Caco-2 (cell line): ENCODE measurements at places on chromosomes 6 and 20.

GRCh38 chr6:18360188-18360587 lies 27.0 kb upstream of the RNF144B start:
- DNase-seq = no peak

GRCh38 chr20:41476013-41476441 lies 109.4 kb upstream of the EMILIN3 start:
- no peak for DNase-seq

DNA sequence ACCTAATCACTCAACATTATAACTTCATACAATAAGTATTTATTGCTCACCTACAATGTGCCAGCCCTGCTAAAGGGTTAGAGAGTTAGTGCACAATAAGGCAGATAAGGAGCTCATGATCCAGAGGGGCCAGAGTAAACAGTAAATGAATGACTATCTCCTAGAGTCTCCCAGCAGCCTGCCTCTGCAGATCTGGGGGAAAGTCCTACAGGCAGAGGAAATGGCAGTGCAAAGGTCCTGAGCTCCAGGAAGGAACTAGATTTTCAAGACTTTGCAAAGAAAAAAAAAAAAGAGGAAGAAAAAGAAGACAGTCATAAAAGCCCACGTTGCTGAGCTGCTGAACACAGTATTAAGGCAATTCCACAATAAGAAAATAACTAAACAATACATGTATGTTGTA lies 160.1 kb downstream of the SIM1 start:
- DNase-seq = peak; percentile 17

GRCh38 chr6:99138445-99138844 lies 190.7 kb upstream of the FBXL4 start:
- no peak for DNase-seq

DNA sequence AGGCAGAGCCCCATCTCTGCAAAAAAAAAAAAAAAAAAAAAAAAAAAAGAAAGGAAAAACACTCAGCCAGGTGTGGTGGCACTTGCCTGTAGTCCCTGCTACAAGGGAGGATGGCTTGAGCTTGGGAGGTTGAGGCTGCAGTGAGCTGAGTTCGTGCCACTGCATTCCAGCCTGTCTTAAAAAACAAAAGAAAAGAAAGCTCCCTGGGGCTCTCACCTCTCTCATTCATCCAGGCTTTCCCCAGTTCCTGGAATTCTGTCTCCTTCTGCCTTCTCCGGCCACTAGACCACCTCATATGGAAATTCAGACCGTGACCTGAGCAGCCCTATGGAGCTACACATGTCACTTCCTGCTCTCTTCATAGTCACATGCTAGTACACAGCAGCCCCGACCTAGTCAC lies 101.1 kb upstream of the TAB2 start:
- no peak for DNase-seq

- DNase-seq = no peak
These were observed 3.4 kb upstream of the ZBTB46 start for GRCh38 chr20:63834491-63834880.

DNA sequence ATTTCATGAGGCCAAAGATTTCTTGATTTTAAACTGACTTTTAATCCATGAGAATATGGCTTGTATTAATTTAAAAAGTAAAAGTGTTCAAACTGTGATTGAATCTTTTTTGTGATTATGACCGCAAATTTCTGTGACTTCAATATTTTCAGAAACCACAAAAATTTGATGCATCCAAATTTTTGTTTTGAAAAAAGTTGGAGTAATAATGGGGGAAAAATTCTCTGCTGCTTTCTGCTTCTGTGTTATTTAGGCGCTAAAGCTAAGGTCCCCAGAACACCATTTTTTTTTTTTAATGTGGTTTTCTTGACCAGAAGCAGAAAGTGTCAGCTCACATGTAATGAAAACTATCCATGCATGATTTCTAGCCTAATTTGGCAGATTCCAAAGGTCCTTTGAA lies 65.3 kb downstream of the GRIK2 start:
- DNase-seq = no peak

DNA sequence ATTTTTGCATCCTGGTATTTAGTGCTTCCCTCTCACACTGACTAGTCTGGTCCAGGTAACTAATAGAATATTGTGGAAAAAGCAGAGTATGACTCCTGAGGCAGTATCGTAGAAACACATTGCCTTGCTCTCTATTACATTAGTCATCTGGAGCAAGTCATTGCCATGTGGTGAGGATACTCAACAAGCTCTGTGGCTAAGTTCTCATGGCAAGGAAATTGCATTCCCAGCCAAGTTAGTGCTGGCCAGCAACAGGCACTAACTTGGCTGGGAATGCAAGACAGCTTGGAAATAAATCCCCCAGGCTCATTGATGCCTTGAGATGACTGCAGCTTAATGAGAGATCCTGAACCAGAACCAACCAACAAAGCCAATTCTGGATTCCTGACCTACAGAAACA lies 39.7 kb upstream of the HTR1B start:
- no peak for DNase-seq

DNA sequence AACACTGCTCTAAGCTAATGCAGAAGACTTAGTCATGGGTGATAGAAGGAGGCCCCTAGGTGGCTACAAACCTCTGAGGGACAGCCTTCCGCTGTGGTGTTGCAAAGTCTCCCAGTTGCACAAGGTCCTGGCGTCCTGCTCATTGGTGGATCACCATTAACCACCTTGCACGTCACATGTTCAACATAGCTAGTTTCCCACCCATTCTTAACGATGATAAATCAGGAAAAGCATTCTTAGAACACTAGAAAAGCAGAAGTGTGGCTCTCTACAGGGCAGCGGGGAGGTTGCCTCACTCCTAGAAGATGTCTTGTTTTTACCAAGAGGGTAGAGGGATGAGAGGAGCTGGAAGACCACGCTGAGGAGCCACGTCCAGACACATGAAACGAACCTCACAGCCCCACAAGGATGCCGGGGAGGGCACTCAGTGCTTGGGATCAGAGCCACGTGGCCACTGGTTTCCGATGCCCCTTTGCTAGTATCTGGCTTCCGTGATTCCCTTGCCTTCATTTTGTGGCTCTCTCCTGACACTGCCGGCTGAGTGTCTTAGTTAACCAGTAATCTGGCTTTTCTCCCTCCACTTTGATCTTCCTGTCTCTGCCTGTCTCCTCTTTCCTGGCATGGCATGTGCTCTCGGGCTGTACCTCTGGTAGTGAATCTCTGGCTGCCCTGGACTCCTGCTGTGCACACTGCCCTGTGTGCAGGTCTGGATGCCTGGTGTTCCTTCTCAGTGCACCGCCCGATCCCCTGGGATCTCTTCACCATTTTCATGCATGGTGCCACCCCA lies 91.4 kb upstream of the NEDD9 start:
- DNase-seq = no peak

DNA sequence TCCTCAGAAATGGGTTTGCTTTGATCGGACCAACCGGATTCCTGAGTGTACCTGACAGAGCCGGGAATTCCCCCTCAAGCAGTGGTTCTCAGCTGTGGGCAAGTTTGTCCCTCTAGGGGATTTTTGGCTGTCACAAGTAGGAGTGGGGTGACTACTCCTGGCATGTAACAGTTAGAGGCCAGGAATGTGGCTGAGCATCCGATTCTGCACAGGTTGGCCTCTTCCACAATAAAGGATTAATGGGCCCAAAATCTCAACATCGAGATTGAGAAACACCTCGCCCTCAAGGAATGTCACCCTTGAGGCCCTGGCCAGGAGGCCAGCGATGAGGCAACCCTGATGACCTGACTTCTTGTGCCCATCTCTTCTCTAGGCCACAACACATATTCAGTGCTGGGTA lies 7.9 kb downstream of the AGPAT4 start:
- no peak for DNase-seq

GRCh38 chr6:69622230-69622629 lies 174.6 kb downstream of the LMBRD1 start:
- DNase-seq = no peak

DNA sequence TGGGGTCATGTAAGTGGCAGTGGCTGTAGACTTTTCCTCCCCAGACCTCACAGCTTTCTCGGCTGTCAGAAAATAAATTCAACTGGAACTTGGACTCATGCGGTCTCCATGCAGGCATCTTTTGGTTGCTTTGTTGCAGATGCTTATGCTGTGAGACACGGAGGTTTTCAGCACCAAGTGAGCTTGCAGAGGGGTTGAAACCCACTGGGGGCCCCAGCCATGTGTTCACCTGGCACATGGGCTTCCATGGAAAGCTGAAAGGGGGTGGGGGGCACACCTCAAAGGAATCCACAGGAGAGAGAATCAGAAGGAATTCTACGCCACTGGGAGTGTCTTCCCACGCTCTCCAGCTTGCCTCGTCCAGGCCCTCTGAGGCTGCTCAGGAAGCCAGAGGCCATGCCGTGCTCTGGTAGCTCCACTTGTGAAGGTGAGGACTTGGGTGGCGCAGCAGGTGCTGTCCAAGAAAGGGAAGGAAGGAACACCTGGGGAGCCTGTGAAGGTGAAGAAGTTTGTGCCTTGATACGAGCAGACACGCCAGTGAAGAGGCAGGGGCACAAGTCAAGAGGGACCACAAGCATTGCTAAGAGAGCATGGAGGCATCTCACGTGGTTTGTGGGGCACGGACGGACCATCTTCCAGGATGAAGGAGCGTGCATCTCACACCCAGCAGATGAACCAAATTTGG lies 134.3 kb upstream of the PMEPA1 start:
- no peak for DNase-seq

- no peak for DNase-seq
These were observed 54.9 kb downstream of the CSE1L start for GRCh38 chr20:49100972-49101371.

DNA sequence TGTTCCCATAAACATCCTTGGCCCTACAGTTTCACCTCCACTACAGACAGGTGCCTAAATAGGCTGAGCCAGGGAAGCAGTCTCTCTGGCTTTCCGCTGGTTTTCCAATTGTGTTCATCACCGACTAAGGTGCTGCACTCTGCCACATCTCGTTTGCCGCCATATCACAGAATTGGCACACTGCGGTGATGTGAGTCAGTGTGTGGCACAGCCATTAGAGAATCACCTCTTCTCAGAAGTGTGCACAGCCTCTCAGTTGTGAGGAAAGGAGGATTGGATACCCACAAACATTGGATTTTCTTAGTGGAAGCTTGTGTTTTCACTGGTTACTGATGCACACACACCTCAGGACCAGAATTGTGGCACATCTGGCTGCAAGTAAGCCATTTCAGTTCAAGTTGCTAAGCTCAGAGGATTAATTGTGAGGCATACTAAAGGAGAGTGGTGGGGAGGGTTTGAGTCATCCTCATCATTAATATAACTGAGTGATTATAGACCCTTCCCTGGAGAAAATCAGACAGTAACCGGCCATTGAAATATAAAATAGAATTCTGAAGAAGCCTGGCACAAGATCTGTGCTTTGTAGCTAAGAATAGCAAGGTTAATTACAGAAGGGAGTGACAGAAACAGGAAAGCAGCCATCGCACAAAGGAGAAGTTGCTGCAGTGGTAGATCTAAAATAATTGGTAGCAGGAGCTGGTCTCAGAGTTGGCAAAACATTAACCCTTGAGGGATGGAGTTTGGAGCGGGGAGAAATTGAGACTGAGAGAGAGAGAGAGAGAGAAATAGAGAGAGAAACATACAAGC lies 506.9 kb downstream of the LMBRD1 start:
- no peak for DNase-seq

DNA sequence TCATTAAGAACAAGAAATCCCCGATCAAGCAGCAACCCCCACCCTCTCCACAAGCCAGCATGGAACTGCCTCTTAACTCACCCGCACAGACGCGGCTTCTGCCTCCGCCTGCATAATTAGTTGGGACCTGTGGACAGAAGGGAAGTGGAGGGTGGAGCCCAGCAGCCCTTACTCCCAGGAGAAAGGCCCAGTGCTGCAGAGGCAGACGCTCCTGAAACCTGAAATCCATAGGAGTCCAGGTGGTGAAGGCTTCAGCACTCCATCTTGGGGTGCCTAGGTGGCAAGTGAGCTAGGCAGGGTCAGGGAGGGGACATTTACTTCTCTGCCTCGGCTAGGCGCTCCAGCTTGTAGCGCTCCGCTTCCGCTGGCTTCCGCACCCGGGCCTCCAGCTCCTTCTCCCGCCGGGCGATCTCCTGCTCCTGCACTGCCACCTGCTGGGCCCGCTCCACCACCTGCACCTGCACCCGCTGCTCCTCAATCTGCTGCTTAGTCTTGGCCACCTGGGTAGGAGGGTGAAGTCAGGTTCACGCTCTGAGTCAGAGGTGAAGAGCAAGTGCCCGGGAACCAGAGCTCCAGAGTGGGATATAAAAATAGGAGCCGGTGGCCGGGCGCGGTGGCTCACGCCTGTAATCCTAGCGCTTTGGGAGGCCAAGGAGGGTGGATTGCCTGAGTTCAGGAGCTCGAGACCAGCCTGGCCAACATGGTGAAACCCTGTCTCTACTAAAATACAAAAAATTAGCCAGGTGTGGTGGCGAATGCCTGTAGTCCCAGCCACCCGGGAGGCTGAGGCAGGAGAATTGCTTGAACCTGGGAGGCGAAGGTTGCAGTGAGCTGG lies 10.7 kb downstream of the TUBB start:
- peak; percentile 65 for DNase-seq

GRCh38 chr20:11230999-11231398 lies 557.2 kb upstream of the JAG1 start:
- DNase-seq = no peak

DNA sequence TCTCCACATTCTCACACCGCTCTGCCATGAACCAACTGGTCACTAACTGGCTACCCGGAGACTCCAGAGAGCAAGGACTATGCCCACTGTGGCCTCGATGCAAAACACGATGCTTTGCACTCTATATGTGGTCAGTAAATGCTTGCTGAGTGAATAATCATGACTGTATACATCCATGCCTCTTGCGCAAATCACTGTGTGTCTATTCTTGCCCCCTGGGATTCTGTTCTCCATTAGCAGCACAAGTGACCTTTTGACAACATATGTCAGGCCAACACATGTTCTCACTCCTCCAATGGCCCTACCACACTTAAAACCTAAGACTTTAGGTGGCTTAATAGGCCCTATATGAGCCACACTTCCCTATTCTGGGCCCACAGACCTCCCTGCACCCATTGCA lies 16.9 kb downstream of the KIF16B start:
- no peak for DNase-seq

GRCh38 chr20:13784271-13784892 lies 337 bp downstream of the ESF1 start:
- no peak for DNase-seq

- DNase-seq = no peak
These were observed 200.8 kb upstream of the CHD6 start for GRCh38 chr20:41818991-41819390.

- DNase-seq = no peak
These were observed 16.8 kb upstream of the SIRPB1 start for GRCh38 chr20:1636621-1637020.

DNA sequence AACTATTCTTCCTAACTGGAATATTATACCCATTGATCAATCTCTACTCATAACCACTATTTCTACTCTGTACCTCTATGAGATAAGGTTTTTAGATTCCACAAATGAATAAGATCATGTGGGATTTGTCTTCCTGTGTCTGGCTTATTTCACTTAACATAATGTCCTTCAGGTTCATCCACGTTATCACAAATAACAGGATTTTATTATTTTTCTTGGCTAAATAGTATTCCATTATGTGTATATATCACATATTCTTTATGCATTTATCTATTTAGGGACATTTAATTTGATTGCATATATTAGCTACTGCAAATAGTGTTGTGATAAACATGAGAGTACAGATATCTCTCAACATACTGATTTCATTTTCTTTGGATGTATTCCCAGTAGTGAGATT lies 823.0 kb upstream of the ADGRB3 start:
- DNase-seq = no peak

- no peak for DNase-seq
These were observed 8.7 kb upstream of the CCR6 start for GRCh38 chr6:167113935-167114910.

GRCh38 chr6:80454197-80454596 lies 347.7 kb downstream of the BCKDHB start:
- DNase-seq = no peak
